ENCODE measurements at places on chromosomes 7 and 10. TPM values are rescaled to one million over a fixed set of nuclear protein-coding genes. Genes with fewer than 3 reads are reported as not detected.

GRCh38 chr7:101833799-101834198 is 16.4 kb downstream of the CUX1 start:
- DNase-seq, result no peak

DNA sequence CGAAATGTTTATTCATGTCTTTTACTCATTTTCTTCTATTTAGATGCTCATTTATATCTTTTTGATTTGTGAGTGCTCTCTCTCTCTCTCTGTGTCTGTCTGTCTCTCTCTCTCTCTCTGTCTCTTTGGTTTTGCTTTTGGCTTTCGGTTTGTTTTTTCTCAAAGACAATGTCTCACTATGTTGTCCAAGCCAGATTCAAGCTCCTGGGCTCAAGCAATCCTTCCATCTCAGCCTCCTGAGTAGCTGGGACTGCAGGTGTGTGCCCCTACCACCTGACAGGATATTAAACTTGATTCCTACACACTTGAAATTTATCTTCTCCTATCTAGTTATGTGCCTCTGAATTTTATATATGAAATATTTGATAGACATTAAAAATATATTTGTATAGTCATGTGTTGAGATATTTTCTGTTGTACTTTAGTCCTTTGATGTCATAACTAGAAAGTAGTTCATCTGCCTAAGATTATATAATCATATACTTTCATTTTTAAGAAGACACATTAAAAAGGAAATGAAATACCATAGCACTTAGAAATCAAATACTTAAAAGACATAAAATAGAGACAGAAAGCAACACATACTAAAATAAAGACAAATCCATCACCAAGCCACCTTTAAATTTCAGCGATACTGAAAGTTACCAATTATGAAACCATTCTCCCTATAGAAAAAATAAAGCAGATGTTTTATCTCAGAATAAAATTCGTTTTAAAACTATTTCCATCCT is 68.1 kb upstream of the SFMBT2 start:
- DNase-seq, result no peak

NSMCE4A gene
- 14.4 TPM for total RNA-seq

- no peak for DNase-seq
These were observed 1360.6 kb upstream of the LRRTM3 start for GRCh38 chr10:65565246-65565645.

- no peak for DNase-seq
These were observed 577.5 kb downstream of the GRID1 start for GRCh38 chr10:85789125-85789524.

GRCh38 chr7:130381468-130382312 is 1.4 kb downstream of the CPA1 start:
- DNase-seq, result no peak

DNA sequence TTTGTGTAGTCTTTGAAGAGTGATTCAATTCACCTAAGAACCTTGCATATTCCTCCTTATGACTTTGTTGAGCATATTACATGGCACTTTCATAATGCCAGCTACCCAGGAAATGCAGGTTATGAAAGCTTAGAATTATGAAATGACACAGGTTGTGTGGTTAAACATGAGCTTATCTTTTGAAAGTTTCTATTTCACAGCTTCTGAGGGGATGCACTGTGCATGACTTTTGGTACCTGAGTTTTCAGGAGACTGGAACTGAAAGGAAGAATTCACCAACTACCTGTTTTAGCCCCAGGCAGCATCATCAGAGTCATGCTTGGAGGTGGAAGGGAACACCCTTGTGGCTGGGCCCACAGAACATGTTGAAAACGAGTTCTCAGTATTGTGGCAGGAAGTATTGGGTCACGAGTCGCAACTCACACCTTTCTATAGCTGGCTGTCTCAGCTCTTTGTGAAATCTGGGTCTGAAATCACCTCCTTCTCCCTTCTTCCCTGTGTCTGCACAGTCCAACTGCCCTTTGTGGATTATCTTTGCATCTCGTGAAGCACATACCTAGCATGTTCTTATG is 228.2 kb downstream of the PTEN start:
- no peak for DNase-seq

OR6B1 gene
- not detected for total RNA-seq

DNA sequence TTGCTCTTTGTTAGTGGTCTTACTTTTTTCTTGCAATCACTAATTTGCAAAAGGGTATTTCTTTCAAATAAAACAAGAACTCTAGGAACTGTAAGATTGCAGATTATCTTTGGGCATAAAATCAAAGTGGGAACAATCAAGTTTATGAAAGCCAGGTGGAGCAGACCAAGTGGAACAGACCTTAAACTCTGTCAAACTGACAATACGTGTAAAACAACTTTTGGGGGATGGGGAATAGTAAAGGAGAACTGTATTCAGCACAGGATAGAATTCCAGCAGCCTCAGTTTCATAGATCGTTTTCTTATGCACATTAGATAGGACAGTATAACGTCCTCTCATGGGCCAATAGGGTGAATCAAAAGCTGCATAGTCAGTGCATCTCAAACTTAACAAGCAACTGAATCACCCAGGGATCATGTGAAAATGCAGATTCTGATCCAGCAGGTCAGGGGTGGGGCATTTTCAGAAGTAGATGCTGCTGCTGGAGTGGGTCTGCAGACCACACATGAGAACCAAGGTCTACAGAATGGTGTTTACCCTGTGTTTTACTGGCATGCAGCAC is 120.7 kb downstream of the PIP4K2A start:
- no peak for DNase-seq

GRCh38 chr10:101607124-101607523 is 19.0 kb downstream of the DPCD start:
- DNase-seq, result no peak

RTKN2 gene
- total RNA-seq, result 0.51 TPM

DNA sequence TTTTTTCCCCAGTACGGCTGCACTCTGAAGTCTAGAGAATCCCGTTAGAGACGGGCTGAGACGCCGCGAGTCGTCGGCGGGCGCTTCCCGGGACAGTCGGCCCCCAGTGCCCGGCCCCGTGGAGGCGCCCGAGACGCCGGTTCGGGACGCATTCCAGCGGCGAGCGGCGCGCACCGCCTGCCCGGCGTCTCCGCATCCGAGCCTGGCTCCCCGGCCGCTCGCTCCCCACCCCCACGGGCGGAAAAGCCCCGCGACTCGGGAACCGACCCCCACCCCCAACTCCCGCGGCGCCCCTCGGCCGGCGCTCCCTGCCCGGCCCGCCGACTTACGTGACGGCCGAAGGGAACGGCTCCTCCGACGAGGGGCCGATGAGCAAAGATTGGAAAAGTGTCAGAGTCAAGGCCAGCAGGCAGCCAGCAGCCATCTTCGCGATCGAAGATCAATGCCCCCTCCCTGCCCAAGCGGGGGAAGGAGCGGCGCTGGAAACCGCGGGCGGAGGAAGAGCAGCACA is 486 bp downstream of the CACNA2D1 start:
- no peak for DNase-seq

DNA sequence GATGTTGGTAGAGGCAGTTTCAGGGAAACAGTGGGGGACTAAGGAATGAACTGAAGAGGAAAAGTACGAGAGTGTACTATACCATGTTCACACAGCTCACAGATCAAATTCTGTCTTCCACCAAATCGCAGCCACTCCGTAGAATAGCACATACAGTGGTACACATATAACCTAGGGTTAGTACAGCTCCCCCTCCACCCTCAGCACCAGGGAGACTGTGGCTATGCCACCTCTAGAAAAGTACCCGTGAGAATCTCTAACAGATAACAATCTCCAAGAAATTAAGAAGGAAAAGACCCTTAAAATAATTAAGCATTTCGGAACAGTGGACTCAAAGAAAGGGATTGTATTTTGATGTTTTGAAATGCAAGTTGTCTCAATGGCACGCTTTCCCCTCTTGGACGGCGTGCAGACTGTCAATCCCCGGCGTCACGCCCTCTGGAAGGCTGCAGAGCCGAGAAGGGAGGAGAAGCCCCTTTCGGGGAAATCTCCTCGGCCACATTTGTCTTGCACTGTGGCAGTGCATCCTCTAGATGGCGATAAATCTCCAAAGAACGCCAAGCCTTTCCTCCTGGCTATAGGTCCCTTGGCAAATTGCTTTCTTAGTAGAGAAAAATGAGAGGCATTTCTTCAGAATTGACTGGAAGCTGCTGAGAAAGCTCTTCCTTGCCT is 345.0 kb downstream of the REEP3 start:
- peak; percentile 58 for DNase-seq

DNA sequence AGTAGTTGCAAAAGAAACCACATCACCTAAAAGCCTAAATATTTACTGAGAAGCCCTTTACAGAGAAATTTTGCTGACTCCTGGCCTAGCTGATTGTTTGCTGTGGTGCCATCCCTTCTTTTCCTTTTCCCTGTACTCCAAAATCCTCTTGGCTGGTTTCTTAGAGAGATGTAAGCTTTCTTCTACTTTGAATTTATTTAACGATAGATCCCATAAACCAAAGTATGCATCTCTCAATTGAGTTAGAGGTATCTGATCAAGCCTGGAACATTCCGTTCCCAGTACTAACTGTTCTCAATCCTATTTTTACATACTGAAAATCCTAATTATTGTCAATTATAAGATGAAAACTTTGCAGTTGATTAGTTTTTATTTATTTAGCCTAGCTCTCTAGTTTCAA is 6.3 kb downstream of the TMEM60 start:
- no peak for DNase-seq

TCERG1L gene
- not detected for total RNA-seq

GRCh38 chr10:33005322-33006301 is 47.6 kb upstream of the ITGB1 start:
- peak; percentile 96 for DNase-seq

MAGI2 gene
- total RNA-seq, result 17.0 TPM

DNA sequence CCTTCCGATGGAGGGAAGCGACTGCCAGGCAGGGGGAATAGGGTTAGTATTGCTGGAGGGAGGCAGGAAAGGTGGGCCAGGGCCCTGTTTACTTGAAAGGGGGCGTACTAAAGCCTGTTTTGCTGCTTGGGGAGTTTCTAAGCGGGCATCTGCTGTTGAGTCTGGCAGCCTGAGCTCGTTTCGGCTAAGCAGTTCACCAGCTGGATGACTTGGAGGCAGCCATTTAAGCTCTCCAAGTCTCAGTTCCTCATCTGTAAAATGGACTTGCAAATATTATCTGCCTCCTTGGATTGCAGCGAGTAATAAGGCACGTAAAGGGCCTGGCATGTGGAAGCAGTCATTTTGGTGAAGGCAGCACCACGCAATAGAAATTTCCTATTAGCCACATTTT is 44.0 kb downstream of the LDB3 start:
- DNase-seq, result peak; percentile 42

GRCh38 chr10:73406846-73407245 is 7.0 kb downstream of the ANXA7 start:
- DNase-seq, result no peak

GRCh38 chr10:94462130-94462529 is 59.8 kb downstream of the TBC1D12 start:
- no peak for DNase-seq

GRCh38 chr7:29017713-29018112 is 59.6 kb upstream of the TRIL start:
- peak; percentile 18 for DNase-seq

Data from fibroblast of lung (primary cell).